ENCODE measurements at places on chromosomes 3 and 15.

DNA sequence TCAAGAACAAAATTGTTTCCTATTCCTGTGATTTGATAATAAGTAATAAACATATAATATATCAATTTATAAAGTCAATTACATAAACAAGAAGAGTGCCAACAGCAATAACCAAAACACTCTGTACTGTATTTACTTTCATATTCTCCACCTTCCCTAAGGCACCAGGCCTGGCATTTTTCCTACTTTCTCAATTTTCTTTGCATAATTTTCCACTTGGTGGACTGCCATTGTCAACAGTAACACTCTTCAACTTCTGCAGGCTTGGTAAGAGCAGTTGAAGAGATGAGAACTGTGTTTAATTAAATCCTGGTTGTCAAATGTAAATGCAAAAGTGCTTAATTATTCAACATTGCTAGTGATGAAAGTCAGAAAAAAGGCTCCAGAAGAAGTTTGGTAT lies 229.8 kb upstream of the PLSCR5 start:
- no peak for DNase-seq

DNA sequence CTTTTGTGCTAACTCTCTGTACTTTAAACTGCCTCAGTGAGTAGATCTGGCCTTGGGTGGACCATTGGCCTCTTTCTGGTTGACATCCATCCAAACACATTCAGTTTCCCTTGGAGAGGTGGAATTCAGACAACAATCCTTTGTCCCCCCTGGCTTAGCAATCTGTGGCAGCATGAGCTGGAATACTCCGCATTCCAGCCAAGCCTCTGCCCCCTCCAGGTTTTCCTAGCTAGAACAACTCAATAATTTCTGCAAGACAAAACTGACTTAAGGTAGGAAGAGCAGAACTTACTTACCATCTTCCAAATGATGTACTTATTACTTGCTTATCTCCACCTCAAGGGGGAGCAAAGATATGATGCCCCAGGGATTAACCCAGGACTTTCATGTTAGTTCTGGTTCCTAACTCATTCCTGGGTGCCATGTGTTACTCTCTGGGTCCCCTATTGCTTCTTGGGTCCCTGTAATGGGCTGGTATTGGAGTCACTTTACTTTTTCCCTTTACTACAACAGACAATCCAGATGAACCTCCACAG lies 21.8 kb upstream of the IL16 start:
- no peak for DNase-seq

DNA sequence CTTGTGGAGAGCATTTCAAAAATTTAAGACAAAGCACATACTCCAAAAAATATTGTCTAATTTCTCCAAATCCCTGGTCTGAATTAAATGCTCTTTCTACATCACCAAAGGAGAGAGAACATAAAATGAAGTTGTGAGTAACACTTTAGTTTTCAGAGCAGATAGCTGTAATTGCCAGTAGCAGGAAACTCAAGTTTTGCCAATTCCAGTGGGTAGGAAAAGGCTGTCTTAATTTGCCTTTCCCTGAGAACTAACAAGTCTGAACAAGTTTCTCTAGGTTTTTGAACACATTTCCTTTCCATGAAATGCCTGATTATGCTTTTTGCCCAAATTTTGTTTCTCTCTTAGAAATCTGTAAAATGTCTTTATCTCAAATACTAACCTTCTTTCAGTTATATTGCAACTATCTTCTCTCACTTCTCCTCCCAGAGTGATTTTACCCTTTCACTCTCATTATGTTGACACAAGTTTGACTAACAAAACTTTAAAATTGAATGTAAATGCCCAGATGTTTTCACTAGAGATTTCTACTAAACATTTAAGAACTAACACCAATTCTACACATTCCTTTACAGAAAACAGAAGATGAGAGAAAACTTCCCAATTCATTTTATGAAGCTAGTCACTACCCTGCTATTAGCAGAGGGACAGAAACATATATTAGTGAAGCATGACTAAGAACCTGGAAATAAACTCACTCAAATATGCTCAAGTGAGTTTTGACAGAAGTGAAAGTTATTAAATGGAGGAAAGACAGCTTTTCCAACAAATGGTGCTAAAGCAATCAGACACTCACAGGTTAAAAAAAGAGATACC lies 38.4 kb downstream of the RFX7 start:
- no peak for DNase-seq

DNA sequence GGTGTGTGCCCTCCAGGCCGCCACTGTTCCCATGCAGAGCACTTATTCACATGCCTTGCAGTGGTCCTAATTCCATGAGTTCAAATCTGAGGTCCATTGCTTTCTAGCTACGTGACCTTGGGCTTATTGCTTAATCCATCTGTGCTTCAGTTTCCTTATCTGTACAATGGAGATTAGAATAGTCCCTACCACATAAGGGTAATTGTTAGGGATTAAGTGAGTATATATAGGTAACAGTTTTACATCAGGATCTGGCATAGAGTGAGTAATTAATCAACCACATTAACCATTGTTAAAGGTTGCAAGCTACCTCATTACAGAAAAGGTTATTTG lies 7.6 kb downstream of the CPN2 start:
- DNase-seq = no peak

- DNase-seq = no peak
Measured at GRCh38 chr3:87553058-87553457, 276.7 kb upstream of the POU1F1 start.

- DNase-seq = no peak
Measured at GRCh38 chr15:56192659-56193442, 50.8 kb downstream of the RFX7 start.

DNA sequence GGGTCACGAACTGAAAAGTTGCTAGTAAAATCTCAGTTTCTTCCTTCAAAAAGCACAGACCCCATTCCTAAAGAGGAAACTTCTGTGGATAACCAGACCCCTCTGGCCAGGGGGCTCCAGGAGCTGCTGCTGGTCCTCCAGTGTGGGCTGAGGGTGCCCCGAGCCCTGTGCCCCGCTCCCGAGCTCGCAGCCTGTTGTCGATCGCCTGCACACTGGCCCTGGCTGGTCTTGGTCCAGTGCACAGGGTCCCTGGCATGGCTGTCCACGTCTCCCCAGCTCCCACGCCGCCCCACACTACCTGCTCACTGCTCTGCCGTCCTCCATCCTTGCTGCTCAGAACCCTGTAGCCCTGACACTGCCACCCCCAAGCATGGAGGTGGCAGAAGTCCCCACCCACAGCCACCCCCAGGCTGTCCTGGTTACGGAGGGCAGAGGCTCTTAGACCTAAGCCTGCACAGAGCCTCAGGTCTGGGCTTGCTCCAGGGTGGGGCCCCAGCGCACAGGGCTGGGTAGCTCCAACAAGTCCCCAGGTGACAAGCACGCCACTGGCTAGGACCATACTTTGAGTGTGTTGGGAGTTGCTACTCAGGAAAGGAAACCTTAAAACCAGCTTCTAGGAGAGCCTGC lies 87.0 kb downstream of the PLXNA1 start:
- no peak for DNase-seq
